ENCODE measurements at places on chromosomes 11 and 22.

DNA sequence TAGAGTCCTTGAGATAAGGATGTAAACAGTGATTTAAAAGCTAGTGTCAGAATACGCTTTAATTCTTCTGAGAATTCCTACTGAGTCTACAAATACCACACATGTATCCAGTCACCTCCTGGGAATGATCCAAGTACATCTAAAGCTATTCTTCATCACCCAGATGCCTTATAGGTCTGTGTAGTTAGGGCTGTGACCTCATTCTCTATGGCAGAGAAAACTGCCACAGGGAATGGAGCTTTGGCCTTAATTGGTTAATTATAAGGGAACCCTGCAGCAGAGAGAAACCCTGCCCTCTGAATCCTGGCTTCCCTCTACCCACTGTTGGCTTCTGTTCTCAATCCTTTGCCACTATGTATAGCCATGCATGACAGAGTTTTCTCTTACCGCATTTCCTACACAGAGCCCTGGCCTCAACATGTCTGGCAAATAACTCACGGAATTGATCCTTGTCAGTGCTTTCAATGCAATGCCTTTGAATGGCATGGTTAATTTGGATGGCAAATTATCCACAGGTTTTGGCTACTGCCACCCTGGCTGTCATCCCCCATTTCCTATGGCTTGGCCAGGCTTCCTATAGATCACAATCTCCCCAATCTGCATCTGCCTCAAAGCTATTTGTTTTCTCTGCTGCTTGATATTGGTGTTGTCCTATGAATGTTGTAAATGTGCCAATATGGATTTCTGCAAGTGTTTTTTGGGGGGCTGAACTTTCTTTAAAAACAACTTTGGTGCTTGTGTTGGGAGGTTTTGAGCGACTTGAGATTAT is 2.9 kb downstream of the DIXDC1 start:
- DNase-seq = peak; percentile 88

DNA sequence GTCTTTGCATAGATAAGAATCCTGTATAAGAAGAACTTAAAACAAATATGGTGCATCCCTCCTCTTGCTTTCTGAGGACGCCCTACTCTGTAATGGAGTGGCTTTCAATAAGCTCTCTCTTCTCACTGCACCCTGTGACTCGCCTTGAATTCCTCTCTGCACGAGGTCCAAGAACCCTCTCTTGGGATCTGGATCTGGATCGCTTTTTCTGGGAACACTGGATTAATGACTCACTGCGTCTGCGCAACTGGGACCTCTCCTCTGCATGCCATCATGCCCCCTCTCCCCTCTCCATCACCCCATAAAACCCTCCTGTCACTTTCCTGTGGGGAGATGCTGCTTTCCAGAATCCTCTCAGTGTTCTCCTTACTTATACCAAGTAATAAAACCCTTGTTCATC is 15.1 kb upstream of the CABP2 start:
- no peak for DNase-seq

- no peak for DNase-seq
Measured at GRCh38 chr22:40043081-40043480, 48.3 kb downstream of the FAM83F start.

- DNase-seq = peak; percentile 19
Measured at GRCh38 chr11:13358596-13359270, 81.1 kb downstream of the BMAL1 start.

- DNase-seq = peak; percentile 100
Measured at GRCh38 chr22:36775964-36776669, at the start of gene IFT27. Gene IFT27 (minus strand): TSS chr22:36776119. CDS start chr22:36775707, 412 bp downstream.

DNA sequence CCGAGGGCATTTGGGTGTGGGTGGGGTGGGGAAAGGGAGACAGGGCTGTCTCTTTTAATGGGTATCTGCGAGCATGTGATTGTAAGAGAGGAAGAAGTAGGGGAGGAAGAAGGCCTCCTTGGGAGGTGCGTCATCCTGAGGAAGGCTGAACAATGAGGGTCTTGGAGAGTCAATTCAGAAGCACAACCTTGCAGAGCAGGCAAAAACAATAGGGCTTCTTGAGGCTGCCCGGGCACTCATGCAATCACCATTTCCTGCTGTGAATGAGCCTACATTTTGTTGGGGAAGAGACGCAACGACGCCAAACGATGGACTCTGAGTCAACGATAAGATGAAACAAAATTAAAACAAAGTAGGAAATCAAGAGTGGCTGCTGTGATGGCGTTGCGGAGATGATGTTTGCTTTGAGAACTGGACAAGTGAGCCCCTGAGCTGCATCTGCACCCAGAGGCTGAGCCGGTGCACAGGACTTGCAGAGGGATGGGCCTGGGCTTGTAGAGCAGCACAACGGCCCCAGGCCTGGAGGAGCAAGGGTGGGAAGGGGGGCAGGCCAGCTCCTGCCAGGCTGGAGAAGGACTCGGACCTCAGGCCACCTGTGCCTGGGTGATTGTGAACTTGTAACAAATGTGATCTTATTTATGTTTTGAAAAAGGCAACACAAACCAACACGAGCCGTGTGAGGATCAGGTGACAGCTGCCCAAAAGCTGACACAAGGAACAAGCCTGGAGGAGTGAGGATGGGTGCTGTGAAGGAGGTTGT is 92.3 kb upstream of the B3GAT1 start:
- DNase-seq = no peak

- peak; percentile 8 for DNase-seq
Measured at GRCh38 chr11:76734456-76735420, 48.4 kb upstream of the TSKU start.

- DNase-seq = peak; percentile 24
Measured at GRCh38 chr11:78768971-78769370, 194.3 kb upstream of the NARS2 start.

- DNase-seq = no peak
Measured at GRCh38 chr22:19730198-19730597, 6.9 kb downstream of the GP1BB start.

GRCh38 chr11:13126430-13126829 is 117.3 kb downstream of the RASSF10 start:
- peak; percentile 91 for DNase-seq

- DNase-seq = no peak
Measured at GRCh38 chr22:42262964-42263363, 7.5 kb downstream of the TCF20 start.

- no peak for DNase-seq
Measured at GRCh38 chr22:21445437-21446127, 21.6 kb upstream of the TMEM191C start.

- DNase-seq = no peak
Measured at GRCh38 chr11:2989551-2989950, 2.6 kb downstream of the NAP1L4 start.

DNA sequence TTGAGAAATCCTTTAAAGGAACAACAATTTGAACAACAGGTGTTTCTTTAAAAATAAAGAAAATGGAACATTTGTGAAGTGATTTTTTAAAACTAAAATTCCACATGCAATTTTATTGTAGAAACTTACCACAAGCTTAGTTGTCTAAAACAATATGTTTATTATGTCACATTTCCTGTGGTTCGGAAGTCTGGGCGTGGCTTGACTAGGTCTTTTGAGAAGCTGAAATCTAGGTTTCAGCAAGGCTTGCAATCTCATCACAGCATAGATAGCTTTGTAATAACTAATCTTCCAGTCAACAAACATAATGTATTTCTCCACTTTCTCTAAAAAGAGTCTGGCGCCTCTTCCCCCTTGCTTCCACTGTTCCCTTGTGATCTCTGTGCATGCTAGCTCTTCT is 27.0 kb downstream of the MS4A6A start:
- no peak for DNase-seq

- no peak for DNase-seq
Measured at GRCh38 chr22:49543876-49544275, 283.8 kb downstream of the BRD1 start.

DNA sequence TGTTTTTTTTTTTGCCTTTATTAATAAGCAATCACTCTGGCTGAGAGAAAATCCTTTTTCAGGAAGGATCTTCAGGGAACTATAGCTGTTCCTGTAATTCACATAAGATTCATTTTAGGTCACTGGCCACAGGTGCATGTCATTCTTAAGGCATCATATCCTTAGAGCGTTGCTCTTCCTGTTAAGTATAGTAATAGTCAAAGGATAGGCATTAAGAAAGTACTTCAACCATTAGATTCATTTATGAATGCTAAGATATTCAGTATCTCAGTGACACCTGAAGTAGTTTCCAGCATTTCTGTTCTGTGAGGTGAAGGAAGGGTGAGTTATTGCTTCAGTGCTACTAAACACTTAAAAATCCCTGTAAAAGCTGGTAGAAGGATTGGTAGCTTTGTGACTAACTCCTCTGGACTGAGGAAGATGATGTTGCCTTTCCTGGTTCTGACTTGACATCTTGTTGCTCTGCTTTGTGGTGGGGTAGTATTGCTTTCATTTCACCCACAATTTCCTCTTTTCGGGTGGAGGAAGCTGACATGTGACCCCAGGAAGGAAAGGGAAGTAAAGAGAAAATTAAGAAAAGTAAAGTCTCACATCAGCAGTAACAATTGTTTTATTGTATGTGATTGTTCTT is 34.7 kb downstream of the RNF169 start:
- DNase-seq = peak; percentile 85

GRCh38 chr11:14132312-14132711 is 169.8 kb downstream of the SPON1 start:
- peak; percentile 5 for DNase-seq

DNA sequence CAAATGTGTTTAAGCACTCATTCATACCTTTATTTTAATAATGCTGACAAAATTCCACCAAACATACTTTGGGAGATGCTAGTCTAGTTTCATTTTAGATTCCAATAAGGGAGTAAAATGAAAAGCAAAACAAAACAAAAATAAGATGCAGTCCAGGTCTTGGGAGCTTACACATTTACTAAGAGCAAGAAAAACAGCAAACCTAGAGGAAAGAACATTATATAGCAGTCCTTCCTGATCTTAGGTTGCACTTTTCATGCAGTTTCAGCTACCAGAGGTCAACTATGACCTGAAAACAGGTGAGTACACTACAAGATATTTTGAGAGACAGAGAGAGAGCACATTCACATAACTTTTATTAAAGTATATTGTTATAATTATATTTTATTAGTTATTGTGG is 1100.9 kb downstream of the DLG2 start:
- DNase-seq = no peak

GRCh38 chr22:45159652-45160462 is 3.9 kb upstream of the NUP50 start:
- peak; percentile 82 for DNase-seq

GRCh38 chr11:118917481-118918127 is 8.1 kb downstream of the BCL9L start:
- DNase-seq = peak; percentile 94

DNA sequence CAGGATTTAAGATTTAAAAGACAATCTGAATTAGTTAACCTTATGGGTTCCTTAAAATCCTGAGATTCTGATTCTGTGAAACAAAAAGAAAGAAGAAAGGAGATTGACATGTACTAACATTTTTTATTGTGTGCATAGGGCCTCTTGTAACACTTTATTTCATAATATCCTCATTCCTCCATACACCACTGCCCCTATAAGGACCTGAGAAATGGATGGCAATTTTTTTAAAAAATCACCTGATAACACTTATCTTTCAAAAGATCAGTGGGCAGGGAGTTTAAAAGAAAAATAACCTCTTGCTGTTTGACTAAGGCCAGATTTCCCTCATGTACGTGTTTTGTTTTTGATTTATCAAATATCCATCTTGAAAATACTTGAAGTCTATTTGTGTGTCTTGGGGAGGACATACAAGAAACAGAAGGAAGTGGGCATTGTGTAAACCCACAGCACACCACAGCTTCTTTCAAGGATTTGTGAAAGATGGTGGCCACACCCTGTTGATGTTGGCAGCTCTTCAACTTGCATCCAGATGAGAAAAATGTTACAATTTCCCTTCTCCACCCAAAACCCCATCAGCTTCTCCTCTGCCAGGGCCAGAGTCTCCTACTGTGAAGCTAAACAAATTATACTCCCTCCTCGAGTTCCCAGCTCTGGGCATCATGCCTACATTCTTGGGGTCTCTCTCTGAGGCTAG is 35.0 kb upstream of the MPEG1 start:
- peak; percentile 4 for DNase-seq

GRCh38 chr11:7894251-7894650 is 36.8 kb downstream of the OR10A6 start:
- no peak for DNase-seq

GRCh38 chr11:119716582-119717498 is 12.2 kb downstream of the NECTIN1 start:
- DNase-seq = no peak
